ENCODE measurements at places on chromosomes 12 and 14. TPM values are rescaled to one million over a fixed set of nuclear protein-coding genes. Genes with fewer than 3 reads are reported as not detected.

ST8SIA1 gene
- 16.4 TPM for total RNA-seq

KLRC3 gene
- total RNA-seq = 6.7 TPM

SLC22A17 gene
- total RNA-seq = 333 TPM

FSCB gene
- total RNA-seq = 0.11 TPM

CYP27B1 gene
- total RNA-seq = not detected

TGFB3 gene
- total RNA-seq = 37.3 TPM

RASSF8 gene
- 68.3 TPM for total RNA-seq

CATSPERB gene
- 0.44 TPM for total RNA-seq

DNA sequence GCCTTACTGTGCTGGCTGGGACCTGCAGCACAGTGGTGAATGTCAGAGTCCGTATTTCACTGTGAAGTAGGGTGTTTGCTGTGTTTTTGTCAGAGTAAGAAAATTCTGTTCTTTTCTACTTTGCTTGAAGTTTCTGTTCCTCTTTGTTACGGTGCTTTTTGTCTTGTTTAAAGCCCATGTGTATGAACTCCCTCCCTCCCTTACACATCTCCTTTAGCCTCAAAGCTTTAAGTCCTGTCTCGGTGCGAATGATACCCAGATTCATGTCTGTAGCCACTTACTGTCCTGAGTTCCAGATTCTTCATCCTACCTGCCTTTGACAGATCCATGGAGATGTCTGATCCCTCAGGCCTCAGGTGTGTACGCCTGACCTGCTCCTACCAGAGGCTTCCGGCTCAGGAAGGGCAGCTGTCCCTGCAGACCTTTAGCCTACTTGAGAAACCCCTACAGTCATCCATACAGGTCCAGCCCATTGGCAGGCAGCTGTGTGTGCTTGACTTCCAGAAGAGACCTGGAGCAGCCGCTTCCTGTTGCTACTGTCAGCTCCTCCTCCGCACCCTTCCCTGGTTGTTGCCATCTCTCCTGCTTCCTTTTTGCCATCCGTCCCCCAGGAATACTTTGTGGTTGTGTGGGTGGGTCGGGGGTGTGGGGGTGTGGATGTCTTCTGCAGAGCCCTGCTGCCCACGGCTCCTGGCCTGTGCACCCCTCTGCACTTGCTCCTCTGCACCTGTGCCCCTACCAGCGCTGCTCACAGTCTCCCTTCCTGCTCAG, 72.9 kb downstream of the DDX51 start:
- no peak for DNase-seq

- DNase-seq = no peak
Measured at GRCh38 chr14:57866199-57866705, 360 bp upstream of the SLC35F4 start.

- DNase-seq = no peak
Measured at GRCh38 chr12:97995559-97995958, 519.8 kb upstream of the TMPO start.

DNA sequence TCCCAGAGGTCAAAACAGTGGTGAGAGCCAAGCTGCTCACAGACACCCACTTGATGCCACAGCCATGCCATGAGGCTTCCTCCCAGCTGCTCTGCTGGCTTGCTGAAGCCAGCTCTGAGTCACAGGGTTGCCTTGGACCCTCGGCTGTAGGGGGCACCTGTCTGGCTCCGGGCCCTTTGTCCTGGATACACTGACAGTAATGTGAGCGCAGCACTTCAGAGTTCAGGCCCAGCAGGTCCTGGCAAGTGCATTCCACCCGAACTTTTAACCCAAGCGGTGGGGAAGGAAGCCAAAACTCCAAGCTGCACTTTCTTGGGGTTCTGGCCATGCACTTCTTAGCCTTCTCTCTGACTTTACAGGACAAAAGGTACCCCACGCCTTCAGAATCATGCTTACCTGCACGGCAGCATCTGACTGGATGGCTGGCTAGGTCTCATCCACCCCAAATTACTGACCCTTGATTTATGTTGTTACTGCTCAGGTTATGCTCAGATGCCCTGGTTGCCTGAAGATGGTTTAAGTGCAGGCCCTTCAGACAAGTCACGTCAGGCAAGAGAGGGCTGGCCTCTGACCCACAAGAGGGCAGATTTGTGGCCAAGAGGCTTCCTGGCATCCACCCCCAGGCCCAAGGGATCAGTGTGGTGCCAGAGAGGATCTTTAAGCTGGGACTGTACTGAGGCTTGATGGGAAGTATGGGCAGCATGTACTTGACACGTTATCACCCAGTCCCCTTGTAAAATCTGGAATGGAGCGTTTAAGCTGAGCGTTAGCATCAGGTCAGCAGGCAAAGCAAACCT, 24.8 kb downstream of the SLC25A29 start:
- DNase-seq = no peak

DNA sequence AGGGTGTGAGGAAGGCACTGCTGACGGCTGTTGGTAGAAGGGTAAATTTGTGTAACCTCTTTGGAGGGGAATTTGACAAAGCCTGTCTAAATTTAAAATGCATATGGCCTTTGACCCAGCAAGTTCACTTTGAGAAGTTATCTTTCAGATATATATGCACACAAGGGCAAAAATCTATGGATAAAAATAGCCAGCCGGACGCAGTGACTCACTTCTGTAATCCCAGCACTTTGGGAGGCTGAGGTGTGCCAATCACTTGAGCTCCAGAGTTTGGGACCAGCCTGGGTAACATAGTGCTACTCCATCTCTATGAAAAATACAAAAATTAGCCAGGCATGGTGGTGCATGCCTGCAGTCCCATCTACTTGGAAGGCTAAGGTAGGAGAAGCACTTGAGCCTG, 13.4 kb downstream of the UBC start:
- DNase-seq = no peak

- DNase-seq = no peak
Measured at GRCh38 chr14:93049315-93049714, 66.4 kb downstream of the ITPK1 start.

DNA sequence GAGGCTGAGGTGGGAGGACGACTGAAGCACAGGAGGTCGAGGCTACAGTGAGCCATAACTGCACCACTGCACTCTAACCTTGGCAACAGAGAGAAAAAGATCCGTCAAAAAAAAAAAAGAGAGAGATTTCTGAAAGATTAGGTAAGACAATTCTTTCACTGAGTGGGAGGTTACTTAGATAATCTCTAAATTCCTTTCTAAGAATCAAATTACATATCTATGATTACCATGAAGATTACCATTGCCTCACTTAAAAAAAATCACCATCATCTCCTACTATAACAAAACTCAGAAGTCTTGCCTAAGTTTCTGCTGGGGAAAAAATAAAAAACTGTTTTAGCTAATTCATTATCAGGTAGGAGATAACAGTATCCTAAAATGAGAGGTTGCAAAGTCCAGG, 366.7 kb downstream of the DUSP6 start:
- no peak for DNase-seq

DNA sequence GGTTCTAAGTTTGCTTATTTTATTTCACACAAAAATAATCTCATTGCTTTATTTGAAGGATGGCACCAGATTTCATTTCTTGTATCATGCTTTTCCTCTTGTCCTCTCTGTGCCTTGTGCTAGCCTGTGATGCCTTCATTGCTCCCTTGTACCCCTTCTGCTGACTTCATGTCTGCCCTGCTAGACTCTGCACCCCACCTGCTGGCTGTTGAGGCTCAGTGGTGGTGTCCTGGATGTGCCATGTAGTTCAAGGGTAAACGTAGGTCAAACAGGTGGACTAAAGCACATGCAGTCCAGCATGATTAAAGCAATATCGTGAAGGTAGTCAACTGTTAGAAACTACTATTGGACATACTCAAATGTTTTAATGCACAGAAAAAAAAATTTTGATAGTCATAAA, 21.6 kb downstream of the MRPS35 start:
- DNase-seq = no peak

GRCh38 chr12:69846976-69847375, 21.9 kb downstream of the MYRFL start:
- no peak for DNase-seq

DNA sequence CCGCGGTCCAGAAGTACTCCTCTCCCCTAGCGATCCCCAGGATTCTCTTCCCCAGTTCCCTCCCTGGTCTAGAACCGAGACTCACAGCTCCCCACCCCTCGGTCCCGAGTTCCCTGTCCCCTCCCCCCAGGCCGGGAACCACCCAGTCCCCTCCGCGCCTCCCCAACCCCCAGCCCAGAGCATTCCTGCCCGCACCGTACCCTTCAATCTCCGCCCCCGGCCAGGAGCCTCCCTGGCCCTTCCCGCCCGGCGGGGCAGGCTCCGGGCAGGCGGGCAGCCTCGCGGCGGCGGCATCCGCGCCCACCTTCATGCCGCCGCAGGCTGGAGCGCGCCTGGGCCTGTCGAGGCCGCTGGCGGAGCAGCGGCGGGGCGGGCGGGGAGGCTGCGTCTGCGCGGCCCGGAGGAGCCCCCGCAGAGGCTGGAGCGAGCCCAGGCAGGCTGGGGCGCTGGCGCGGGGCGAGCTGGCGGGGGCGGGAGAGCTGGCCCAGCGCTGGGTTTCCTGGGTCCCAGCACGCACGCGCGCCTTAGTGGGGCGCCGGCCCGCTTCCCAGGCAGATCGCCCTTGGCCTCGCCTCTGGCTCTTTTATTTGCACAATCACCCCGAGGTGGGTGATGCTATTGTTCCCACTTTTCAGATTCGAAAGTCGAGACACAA, 22.2 kb upstream of the GPR132 start:
- no peak for DNase-seq

DNA sequence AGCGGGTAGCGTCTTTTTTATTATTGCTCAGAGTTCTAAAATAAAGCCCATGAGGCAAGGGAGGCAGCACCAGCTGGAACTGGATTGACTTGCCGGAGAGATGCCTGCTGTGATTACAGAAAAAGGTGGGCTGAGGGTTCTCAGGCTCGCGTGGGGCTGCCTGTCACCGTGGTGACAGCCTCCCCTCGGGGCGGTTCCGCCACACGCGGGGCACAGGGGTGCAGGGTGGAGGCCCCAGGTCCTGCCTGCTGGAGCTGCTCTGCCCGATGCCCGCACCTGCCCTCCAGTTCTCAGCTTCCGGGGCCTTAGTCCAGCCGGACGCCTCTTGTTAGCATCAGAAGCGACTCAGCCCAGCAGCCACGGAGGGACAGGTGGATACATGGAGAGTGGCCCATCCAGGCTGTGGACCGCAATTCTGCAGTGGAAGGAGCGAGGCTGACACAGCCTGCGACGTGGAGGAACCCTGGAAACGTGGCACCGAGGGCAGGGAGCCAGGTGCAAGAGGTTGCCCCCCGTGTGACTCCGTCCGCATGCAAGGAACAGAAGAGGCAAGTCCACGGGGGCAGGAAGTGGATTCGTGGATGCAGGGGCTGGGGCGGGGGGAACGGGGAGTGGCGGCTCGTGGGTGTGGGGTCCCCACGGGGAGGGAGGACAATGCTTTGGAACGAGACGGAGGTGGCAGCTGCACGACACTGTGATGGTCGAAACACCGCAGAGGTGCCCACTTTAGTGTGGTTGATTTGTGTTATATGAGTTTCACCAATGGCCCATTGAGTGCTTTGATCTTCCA, 79.5 kb downstream of the GALNT9 start:
- DNase-seq = no peak

- no peak for DNase-seq
Measured at GRCh38 chr12:95322326-95322725, 104.7 kb downstream of the VEZT start.

DNA sequence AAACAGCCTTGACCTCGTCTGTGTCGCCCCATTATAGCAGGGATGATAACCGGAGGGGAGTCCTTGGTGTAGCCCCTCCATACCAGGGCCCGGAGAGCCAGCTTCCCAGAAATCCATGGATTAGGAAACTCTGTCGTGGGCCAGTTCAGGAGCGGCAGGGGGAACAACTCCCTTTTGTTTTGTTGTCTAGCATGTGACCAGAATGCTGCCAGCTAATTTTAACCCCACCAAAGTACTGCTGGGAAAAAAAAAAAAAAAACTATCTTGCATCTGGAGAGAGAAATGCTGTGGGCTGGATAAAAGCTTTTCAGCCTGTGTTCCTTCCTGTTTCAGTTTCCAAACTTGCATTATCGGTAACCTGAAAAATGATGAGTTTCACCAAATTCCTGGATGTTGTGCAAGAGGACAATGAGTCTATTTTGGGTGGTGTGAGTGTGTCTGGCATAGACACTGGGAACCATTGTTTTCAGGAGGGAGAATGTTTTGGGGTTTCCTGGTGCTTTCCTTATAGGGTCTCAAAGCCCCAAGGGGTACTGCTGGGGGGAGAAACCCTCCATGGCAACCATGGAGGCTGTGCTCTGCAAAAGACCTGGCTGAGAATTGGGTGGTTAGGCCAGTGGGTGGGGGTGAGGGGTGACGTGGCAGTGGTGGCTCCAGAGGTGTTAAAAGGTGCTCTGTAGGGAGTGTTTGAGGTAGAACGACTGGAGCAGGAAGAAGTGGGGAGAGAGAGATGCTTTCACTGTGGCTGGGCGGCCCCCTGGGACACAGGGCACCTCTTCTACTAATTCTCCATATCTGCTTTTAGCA, 14.9 kb upstream of the IRF2BPL start:
- DNase-seq = no peak

- no peak for DNase-seq
Measured at GRCh38 chr12:77644915-77645605, 185.6 kb upstream of the NAV3 start.

- DNase-seq = no peak
Measured at GRCh38 chr12:78455991-78456390, 408.6 kb upstream of the SYT1 start.

DNA sequence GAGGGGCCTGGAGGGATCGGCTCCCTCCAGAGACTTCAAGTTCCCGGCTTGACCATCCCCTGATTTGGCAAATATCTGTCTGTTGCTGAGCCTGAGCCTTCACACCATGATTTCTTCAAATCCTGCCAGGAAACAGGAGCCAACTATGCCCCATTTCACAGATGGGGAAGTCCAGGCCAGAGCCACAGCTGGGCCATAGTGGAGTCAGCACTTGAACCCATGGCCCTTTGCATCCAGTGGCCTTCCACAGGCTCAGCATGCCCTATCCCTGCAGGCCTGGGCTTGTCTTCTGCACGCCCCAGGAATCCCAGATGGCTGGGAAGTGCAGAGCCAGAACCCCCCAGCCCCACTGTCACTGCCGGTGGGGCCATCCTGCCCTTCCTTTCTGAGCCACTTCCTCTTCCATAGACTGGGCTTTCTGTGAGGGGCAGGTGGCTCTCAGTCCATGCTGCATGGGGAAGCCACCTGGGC, 44.9 kb downstream of the CYP46A1 start:
- no peak for DNase-seq

DNA sequence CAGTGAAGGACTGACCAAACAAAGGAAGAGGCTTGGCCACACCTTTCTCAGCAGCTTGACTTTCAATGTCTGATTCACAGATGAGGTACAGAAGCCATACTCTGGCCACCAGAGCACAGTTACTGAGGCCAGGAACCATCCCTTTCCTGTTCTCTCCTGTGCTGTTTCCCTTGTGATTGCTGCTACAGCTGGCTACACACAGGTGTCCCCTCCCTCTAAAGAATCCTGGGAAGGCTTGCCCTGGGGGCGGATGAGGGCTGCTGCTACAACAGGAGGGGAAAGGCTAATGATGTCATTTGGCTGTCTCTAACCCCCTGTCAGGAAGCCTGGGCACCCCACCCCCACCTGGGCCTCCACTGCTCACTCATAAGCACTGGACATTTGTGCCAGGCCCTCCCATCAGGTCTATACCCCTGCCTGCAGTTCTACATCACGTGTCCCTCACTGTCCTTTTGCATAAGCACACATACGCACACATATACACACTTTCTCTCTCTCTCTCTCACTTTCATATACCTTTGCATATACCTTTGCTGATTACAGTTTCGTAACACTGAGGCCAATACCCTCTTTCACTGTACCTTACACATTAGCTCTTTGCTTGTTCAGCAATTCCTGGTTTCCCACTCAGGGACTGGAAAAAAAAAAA, 41.4 kb downstream of the PRPF40B start:
- no peak for DNase-seq

All from spinal cord (tissue), 10 donors.